ENCODE measurements at places on chromosomes 6 and 20.

DNA sequence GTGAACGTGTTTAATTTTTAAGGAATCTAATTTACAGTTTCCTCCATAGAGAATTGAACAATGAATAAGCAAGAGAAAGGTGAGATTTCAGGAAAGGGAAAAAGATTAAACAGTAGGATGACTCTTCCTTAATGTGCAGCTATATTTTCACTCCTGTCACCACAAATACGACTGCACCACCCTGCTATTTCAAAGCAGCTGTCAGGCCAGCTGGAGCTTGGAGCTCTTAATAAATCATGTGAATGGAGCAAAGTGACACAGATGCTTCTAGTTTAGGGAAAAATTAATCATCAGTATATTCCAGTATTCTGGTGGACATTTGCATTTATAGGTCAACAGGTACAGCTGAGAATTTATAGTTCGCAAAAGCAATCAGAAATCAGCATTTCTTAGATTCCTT, 56.5 kb upstream of the PKIB start:
- no peak for DNase-seq

DNA sequence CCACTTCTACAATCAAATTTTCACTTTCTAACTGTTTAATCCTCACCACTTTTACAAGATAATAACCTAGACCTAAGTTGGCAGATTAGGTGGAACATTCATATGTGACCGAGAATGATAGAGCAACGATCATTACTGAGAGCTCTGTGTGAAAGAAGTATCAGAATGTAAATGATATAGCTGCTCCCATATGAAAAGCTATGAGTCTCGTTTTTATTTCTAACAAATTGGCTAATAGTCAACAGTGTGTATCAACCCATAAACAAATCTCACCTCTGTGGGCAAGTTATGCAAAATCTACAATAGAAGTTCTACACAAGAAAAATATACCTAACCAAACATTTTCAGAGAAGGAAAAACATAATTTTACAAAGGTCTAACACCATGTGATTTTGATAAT, 3.7 kb downstream of the LGSN start:
- no peak for DNase-seq

GRCh38 chr6:47206626-47207025, 103.1 kb downstream of the TNFRSF21 start:
- DNase-seq: no peak

GRCh38 chr6:24935366-24936152, at the start of gene RIPOR2:
TSS of gene RIPOR2 (minus strand) at chr6:24935960. CDS start at chr6:24935898, 62 bp downstream.
- peak; percentile 49 for DNase-seq

DNA sequence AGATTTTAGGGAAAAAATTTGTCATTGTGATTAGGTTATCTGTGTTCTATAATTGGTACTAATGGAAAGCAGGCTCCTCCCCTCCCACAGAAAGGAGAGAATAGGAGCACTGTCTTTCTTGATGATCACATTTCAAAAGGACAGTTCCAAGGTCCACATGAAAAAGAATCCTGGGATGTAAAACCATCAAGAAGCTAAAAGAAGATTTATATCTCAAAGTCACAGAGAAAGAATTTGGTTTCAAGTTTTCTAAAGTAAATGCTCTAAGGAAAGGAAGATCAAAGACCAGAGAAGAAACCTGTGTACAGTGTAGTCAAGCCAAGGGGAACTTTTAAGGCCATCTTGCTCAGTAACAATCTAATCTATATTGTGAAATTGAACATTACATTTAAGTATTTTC, 652.7 kb upstream of the HS3ST5 start:
- no peak for DNase-seq

DNA sequence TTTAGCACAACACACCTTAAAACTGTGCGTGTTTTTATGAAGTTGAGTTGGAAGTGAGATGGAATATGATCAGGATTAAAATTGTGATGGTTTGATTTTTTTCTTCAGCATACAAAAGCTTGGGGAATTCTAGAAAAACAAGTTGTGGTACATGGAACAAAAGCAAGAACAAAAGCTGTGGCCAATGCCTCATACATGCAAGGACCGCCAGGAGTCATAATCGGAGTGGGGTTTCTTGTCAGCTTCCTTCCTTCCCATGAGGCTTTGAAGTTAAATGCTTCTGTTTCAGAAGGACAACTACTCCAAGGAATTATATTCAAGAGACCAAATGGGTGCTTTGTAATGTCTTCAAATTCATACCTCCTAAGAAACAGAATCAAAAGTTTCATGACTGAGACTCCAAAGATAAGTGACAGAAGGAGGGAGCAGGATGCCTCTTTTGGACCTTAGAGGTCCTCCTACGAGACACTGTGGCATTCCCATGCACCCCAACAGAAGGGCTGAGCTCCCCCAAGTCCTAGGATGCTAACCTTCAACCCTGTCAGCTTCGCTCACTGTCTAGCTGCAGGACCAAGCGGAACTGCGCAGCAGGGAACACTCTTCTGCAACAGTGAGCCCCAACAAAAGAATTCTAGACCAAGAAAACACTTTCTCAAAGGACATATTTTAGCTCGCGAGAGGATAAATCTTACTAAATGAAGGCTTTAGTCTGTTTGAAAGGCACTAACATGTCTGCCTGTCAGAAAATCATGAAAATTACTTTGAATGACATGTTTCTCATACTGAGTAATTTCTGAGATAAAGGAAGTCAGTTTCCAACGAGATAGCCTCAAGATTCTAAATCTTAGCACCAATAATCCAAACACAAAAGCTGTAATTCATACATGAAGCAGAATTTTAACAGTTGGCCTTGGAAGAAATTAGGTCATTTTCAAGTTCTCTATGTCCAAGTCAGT, 108.5 kb upstream of the NHSL1 start:
- DNase-seq: no peak

- no peak for DNase-seq
Observed at GRCh38 chr6:153032255-153032882, 29.9 kb upstream of the MTRF1L start.

- no peak for DNase-seq
Observed at GRCh38 chr6:109344226-109344625, 38.0 kb downstream of the CD164 start.

DNA sequence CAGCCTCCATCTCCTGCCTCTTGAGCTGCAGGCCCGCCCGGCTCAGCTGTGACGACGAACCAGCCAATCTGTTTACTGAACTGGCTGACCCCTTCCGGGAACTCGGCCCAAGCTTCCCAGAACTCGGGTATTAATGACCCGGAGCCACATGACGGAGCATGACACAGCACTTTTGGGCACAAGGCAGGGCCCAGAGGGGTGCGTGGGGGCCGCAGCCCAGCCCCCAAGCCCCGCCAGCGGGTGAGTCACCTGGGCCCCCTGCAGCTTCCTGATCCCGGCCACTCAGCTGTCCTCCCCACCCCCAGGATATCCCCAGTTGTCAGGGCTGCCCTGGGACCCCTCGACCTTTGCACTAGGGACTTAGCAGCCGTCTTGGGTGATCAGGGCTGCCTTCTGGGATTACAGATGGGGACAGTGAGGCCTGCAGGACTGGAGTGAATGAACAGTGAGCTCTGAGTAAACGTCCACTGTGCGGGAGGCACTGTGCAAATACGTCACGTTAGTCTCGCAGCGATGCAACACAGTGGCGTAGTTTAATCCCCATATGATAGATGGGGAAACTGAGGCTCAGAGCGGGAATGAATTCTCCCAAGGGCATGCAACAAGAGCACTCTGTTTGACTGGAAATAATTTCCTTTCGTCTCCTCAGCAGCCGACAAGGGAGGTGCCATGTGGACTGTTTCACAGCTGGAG, 102.1 kb downstream of the CEBPB start:
- no peak for DNase-seq

DNA sequence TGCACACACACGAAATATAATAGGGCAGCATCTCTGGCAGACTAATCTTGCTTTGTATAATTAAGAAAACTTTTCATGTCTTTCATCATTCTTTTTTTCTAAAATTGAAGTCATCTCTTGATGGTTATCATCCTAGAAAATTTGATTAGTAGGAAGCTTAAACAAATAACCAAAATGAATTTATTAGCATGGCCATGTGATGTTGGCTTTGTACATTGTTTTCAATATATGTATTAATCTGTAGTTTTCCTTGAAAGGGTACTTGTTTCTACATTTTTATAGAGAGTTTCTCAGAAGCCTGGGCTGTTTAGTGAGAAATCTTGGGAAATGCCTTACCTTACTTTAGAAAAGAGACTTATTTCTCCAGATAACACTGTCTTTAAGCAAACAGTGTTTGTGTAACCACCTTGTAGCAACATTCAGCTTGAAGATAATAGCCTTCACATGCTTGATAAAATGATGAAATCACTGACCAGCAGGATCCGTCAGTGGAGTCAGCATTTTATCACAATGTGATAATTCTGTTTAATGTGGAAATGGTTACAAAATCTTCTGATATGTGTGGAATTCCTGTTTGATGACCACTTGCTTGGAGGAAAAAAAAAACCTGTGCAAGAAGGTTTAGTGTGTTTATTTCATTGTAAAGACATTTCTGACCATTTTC, 147.8 kb downstream of the MACROD2 start:
- no peak for DNase-seq

DNA sequence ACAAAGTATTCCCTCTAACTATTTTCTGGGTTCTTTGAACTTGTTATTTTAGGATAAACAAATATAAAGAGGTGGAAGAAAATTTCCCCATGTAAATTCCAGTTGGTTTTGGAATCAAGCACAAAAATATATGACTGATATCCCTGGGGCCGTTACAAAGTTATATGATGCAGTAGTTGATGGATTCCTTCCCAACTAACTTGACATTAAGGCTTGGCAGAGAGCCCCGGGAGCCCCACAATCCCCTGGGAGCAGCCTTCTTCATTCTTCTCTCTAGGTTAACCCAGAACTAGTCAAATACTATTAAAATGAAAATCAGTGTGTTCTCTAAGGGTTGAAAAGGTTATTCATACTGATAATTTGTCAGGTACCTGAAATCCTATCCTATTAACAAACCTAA, 508.9 kb upstream of the SOX4 start:
- DNase-seq: no peak

DNA sequence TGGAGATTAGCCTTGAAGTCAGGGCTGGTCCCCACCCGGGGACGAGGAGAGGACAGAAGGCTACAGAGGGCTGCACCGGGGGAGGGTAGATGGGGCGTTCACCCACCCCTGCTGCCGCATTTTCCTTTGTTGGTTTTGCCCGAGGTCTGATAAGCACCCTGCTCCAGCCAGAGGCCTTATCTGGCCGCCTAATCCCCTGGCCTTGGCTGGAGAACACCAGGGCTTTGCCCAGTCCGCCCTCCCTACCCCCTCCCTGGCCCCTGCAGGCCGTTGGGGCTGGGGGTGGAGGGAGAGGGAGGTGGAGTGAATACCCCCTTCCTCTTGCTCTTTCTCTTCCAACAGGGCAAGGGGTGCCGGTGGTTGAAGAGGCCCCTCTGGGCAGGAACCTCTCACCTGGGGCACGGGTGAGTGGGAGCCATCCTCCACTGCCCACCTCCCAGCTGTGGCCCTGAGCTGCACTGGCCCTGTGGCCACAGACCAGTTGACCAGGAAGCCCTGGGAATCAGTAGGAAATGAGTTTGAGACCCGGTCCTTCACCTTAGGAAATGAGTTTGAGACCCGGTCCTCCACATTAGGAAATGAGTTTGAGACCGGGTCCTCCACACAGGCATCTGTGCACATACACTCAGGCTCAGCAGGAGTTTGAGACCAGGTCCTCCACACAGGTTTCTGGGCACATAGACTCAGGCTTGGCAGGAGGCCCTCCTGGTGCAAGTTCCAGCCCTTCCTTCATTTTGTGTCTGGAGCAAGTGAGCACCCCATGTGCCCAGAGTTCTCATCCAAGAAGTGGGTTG, 12.0 kb upstream of the GATA5 start:
- DNase-seq: no peak

GRCh38 chr6:139490482-139490881, 116.0 kb upstream of the CITED2 start:
- DNase-seq: peak; percentile 3

GRCh38 chr6:149366267-149366921, 33.7 kb upstream of the SUMO4 start:
- no peak for DNase-seq

- no peak for DNase-seq
Observed at GRCh38 chr6:106560996-106561685, 68.2 kb downstream of the RTN4IP1 start.

DNA sequence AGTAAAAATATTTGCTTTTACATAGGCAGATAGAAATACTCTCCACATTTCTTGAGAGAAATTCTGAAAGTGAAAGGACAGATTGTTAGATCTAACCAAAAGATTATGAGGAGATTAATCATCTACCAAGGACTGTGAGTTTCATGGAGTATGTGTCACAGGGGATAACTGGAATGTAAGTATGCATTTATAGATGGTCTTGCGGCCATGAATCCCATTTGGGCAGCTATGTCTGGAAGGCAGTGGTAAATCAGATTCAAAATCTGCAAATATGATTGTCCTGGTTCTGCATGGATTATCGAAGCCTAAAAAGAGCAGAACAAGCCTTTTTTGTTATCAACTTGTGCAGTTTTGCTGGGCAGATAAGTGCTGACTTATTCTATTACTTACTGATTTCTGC, 293.8 kb downstream of the RFPL4B start:
- DNase-seq: no peak

DNA sequence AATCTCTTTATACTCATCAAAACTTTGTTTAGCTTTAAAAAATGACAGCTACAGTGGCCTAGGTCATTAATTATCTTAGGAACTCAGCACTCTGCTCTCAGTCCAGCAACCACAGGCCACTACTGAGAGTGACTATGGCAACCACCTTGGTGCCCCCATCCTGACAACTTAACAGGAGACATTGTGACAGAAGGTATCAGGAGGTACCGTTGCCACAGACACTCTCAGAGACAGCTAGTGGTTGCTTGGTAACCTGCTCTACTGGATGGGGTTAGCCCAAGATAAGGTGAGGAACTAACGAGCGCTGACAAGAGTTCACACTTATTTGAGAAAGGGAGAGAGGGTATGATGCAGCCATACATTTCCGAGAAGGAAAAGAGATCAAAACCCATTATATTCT, 76.1 kb upstream of the TFAP2D start:
- DNase-seq: no peak

- no peak for DNase-seq
Observed at GRCh38 chr20:43691928-43692524, 25.1 kb downstream of the MYBL2 start.

DNA sequence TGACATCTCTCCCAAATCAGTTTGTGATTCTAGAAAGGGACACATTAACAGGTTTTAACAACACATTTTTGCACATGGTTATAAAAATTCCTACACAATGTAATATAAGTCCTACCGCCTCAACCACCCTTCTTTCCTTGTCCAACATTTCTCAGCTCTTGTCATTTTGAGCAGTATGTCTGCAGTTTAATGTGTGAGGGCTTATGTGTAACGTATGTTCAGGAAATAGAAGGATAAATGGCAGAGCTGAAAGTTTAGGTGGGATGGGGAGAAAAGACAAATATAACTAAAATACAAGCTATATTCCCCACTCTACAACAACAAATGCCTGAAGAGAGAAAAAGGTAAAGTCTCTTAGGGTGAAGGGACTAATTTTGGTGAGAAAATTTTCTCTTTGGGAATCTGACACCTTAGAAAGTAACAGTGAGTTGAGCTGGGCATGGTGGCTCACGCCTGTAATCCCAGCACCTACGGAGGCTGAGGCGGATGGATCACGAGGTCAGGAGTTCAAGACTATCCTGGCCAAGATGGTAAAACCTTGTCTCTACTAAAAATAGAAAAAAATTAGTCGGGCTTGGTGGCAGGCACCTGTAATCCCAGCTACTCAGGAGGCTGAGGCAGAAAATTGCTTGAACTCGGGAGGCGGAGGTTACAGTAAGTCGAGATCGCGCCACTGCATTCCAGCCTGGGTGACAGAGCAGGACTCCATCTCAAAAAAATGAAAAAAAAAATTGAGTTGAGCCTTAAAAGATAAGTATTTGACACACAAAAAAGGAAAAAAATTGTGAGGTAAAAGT, 5.1 kb downstream of the PNRC1 start:
- DNase-seq: no peak

All from effector memory CD4-positive, alpha-beta T cell (primary cell).